ENCODE measurements at places on chromosomes 13 and 19.

- no peak for DNase-seq
These were observed 48.7 kb upstream of the ITM2B start for GRCh38 chr13:48184260-48184659.

DNA sequence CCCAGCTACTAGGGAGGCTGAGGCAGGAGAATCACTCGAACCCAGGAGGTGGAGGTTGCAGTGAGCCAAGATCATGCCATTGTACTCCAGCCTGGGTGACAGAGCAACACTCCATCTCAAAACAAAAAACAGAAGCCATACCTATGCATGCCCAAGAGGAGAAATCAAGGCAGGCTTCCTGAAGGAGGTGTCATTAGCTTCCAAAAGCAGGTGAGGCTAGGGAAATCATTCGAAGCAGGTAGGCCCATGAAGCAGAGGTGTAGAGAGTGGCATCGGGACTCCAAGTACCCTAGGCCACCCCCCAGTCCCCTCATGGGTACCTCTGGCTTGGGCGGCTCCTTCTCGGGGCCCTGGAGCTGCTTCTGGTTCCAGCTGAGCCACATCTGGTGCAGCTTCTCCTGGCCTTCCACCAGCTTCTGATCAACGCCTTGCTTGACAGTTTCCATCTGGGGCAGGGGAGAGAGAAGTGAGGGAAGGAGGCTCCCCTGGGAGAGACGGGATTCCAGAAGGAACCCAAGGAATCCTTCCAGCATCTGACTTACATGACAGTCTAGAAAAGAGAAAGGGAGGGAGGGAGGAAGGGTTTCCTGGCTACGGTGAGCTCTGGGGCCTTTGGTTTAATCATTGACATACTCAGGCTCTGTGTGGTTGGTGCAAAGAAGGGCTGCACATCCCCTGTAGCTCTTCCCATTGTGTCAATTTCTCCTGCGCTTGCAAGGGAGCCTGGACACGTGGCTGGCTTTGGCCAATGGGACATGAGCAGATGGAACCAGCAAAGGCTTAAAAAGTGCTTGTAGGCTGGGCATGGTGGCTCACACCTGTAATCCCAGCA is 13.1 kb upstream of the TICAM1 start:
- DNase-seq: no peak

- DNase-seq: no peak
These were observed 19.6 kb downstream of the ALG5 start for GRCh38 chr13:36979361-36980050.

- DNase-seq: no peak
These were observed 204.5 kb downstream of the POU4F1 start for GRCh38 chr13:78398743-78399410.

- peak; percentile 84 for DNase-seq
These were observed 763.5 kb upstream of the GPC6 start for GRCh38 chr13:92463134-92463533.
